ENCODE measurements at places on chromosomes 1 and 21.

- no peak for DNase-seq
Measured at GRCh38 chr1:239363930-239364329, 22.4 kb upstream of the CHRM3 start.

DNA sequence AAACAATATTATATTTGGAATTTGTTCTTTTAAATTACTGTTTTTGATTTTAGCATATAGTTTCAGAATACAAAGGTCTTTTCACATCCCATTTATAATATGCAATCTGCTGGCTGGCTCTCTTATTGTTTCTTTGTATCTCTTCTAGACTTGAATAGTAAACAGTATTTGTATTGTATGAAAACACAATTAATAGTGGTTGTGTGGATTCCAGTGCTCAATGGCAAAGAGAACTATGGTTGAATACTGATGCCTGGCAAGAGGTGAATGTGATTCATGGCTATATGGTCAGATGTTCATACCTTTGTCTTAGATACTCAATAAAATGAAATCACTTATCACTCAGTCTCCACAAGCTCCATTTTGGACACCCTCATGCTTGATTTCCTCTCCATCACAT lies 37.2 kb downstream of the OR6Y1 start:
- DNase-seq = no peak

- DNase-seq = no peak
Measured at GRCh38 chr1:84348759-84349158, 47.3 kb downstream of the SAMD13 start.

DNA sequence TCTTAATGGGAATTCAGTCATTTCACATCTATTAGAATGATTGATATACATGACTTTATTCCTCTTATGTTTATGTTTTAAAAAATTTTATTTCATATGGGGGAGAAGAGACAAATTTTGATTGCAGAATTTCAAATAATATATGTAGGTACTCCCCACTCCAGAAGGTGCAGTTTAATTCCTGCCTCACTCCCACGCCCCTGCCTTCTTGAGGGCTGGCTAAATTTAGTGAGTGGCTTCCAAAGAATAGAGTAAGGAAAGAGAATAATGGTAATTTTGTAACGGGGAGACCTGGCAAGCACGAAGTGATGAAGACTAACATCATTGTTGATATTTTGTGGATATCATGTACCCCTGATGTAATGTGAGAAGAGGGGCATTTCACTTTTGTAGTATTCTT lies 94.7 kb upstream of the FAM78B start:
- no peak for DNase-seq

DNA sequence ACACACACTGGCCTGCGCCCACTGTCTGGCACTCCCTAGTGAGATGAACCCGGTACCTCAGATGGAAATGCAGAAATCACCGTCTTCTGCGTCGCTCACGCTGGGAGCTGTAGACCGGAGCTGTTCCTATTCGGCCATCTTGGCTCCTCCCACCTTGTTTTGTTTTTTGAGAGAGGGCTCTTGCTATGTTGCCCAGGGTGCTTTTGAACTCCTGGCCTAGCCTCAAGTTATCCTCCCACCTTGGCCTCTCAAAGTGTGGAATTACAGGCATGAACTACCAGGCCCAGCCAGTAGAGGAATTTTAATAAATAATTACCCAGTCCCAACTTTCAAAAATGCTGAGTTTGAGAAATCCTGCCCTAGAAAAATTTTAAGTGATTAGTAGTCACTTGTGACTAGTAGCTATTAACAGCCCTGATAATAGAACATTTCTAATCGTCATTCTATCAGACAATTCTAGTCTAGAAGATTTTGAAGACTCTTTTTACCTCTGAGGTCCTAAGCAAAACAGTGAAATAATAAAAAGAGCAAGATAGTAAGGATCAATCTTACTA lies 30.9 kb upstream of the SLC35D1 start:
- DNase-seq = no peak
